GM18507 (cell line): ENCODE measurements at places on chromosomes 16 and 17.

GRCh38 chr17:63042256-63042812 is 76.3 kb downstream of the TANC2 start:
- no peak for DNase-seq

DNA sequence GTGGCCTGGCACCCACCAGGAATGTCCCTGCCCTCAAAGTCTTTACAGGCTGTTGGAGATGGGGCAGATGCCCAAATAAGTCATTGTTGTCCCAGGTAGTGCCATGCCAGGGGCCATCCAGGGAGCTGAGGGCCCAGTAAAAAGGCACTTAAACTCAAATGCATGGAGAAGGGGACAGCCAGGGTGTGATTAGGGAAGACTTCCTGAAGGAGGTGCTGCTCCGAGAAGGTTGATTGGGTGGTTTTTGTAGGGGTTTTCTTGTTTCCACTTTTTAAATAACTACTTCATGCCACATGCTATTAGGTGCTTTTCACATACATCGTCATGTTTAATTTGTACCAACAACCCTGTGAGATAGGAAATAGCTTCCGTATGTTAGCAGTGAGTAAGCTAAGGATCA is 66.9 kb downstream of the RAI1 start:
- DNase-seq: no peak

GRCh38 chr16:68909099-68909733 is 65.9 kb downstream of the TANGO6 start:
- DNase-seq: no peak

DNA sequence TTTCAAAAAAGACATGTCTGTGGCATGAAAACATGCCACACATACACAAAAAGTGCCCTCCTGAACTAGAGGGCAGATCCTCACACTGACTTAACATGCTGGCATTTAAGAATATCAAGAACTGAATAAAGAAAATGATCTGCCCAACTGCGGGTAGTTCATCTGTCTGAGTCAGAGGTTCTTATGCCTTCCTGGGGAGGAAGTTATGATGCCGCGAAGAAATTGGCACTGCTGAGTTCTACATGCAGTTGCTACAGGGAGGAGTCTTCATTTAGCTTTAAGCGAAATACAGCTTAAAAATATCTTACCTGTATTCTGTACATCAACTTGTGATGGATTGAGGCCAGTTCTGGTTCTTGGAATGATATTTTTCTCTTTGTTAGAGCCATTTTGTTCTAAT is 6.3 kb downstream of the ALDH3A2 start:
- DNase-seq: no peak

GRCh38 chr16:72246423-72246822 is 74.5 kb upstream of the PMFBP1 start:
- DNase-seq: peak; percentile 12

DNA sequence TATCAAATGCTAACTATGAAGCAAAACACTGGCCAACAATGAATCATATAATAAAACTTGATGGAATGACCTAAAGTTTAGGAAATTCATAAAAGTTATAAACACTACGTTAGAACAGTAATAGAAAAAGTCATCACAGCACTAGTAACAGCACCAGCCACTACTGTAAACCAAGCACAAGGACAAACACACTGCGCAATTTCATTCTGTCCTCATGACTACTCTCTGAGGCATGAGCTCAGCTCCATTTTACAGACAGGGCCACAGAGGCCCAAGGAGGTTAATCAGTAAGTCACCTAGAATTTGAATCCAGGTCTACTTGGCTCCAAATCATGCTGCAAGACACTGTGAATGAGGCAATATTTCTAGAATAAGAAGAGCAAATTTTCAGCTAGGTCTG is 13.4 kb downstream of the EMC8 start:
- no peak for DNase-seq

GRCh38 chr16:79127766-79128165 is 472.8 kb downstream of the MAF start:
- no peak for DNase-seq

- DNase-seq: no peak
Measured at GRCh38 chr17:47917581-47917980, 21.5 kb downstream of the SP2 start.

DNA sequence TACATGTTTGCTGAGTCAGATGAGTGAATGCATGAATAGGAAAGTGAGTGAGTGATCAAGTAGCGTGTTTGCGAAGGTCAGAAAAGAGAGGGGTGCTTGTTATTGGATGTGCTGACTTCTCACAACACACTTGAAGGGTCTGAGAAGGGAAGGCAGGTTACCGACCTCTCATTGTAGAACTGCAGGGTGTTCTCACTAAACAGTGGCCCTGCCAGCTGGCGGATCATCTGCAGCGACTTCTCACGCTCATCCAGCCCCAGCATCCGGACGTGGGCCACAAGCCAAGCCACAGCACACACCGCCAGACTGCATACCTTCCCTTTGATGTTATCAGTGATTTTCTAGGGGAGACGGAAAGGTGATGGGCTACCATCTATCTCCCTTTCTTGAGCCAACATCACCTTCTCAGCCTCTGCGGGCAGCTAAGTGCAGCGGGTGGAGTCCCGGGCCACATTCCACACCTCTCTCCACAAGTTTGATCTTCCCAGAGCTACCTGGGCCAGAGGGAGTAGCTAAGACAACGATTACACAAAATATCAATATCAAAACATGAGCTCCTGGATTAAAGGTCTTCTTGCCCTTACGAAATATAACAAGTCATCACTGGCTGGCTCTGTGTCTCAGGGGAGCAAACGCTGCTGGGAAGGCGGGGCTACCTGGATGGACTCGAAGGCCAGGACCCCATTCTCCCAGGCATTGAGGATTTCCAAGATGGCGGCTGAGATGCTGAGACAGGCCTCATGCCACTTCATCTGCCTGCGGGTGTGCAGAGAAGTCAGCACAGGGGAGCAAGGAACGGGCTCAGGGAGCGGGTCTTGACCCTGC is 11.0 kb downstream of the CSF3 start:
- DNase-seq: no peak

DNA sequence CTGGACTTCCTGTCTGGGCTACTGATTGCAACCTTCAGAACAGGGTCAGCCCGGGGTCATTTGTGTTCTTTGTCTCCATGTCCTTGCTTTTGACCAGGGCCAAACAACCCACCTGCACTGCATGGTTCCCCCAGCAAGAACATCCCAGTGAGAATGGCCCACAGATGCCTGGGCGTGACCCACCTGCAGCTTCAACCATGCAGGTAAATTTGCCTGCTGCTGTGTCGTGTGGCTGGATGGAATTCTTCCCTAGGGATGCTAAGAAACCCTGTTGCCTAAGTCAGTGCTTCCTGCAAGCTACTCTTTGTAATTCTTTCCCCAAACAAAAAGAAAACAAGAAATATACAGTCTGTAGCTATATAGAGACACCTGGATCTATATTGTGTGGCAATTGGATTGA is 12.5 kb downstream of the CDH13 start:
- no peak for DNase-seq

DNA sequence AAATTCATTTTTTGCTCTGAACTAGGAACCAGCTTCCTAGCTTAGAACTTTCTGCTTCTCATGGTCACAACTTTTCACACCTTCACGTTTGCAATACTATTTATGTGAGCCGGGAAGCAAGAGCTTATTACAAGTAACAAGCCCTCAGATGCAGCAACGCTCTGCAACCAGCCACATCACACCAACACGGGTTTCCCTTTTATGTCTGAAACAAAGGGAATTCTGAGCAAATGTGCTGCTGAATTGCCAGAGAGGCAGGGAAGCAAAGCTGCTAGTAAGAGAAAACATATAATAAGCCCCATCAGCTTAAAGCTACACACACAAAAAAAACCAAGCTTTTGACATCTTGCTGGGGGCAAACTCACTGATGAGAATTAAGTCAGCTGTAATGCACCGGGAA is 122.2 kb downstream of the SLC39A11 start:
- DNase-seq: no peak

DNA sequence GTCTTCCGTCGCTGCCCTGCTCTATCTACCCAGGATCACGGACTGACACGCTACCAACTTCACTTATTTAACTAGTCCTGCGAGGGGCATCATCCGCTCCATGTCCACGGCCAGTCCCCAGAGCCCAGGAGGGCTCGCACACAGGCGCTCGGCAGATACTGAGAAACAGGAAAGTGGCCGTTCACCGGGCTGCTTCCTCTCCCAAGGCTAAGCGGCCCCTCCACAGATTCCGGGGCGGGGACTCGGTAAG is 388 bp downstream of the OXLD1 start:
- no peak for DNase-seq

DNA sequence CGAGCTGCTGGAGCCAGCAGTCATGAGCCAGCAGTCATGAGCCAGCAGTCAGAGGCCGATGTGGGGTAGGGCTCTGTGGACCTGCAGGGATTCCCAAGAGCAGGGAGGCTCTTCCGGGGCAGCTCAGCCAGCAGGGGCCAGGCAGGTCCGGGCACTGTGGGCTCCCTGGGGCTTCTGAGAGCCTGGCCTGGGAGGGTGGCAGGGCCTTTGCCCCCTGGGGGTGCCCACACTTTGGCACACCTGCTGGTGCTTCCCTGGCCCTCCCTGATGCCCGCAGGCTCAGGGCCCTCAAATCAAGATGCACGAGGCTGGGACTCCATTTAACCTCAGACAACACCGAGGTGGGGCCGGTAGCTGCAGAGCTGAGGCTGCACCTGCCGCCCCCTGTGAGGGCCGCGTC is 18.1 kb downstream of the SOX8 start:
- no peak for DNase-seq

DNA sequence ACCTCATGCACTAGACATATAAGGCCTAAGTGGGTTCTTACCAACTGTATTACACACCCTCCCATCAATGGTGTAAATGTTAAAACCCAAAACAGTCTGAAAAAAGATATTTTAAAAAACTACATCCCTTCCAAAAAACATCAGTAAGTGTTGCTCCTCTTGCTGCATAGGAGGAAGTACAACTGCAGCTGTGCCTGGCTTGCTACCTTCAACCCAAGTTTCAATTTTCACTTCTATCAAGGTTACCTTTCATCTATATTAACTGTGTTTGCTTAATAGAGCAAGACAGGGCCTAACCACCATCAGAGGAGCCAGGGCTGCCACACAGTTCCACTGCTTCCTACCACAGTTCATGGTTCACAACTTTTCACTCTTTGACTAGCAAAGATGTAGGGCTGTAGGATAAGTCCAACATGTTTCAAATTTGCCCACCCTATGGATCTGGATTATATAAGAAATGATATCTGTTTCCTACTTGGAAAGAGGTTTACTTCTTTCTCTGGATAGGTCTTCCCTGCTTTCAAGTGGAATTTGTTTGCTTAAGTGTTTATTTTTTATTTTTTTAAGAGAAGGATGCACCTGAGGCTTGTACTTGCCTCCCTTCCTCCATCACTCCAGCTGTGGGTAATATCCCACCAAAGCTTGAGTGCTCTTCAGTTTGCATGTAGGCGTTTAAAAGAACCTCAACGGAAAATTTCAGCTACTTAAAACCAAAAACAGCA is 56.7 kb downstream of the GRB7 start:
- peak; percentile 39 for DNase-seq

GRCh38 chr17:49715717-49716279 is 8.0 kb upstream of the SLC35B1 start:
- DNase-seq: no peak

- no peak for DNase-seq
Measured at GRCh38 chr17:43416998-43417890, 18.5 kb downstream of the ARL4D start.

DNA sequence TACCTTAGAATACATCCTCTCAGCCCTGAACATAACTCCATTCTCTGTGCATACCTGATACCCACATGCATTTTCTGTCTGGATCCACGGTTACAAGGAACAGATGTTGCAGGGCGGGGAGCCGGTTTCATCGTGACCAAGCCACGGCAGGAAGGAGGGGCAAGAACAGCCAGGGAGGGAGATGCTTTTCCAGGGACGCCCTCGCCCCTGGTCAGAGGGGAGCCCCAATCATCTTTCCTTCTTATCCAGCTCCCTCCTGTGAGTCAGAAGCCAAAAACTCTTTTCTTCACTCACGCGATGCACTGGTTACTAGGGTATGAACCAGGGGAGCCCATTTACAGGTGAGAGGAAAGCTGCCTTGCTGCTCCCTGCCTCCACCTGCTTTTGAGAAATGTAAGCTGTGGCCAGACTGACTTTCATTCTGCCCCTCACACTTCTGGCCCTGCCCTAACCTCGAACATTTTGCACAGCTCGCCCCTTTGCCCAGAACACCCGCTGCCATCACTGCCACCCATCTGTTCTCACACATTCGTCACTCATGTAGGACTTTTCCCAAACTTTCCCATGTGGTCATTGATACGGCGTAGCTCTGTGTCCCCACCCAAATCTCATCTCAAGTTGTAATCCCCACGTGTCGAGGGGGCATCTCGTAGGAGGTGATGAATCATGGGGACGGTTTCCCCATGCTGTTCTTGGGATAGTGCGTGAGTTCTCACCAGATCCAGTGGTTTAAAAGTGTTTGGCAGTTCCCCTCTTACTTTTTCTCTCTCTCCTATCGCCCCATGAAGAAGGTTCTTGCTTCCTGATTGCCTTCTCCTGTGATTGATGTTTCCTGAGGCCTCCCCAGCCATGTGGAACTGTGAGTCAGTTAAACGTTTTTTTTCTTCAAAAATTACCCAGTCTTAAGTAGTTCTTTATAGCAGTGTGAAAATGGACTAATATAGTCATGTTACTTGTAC is 20.5 kb downstream of the FOXL1 start:
- DNase-seq: no peak

- DNase-seq: no peak
Measured at GRCh38 chr17:28755486-28755885, 11.7 kb downstream of the TRAF4 start.

- DNase-seq: no peak
Measured at GRCh38 chr16:47323241-47323640, 137.6 kb downstream of the ITFG1 start.

- DNase-seq: no peak
Measured at GRCh38 chr17:44203731-44204440, 4.2 kb upstream of the ATXN7L3 start.
